ENCODE measurements at places on chromosomes 3 and 15.

GRCh38 chr3:71395927-71396695 lies 187.4 kb downstream of the FOXP1 start:
- no peak for DNase-seq

GRCh38 chr3:79886204-79886603 lies 118.4 kb upstream of the ROBO1 start:
- DNase-seq: no peak

GRCh38 chr3:10978956-10979355 lies 13.6 kb upstream of the SLC6A1 start:
- no peak for DNase-seq

DNA sequence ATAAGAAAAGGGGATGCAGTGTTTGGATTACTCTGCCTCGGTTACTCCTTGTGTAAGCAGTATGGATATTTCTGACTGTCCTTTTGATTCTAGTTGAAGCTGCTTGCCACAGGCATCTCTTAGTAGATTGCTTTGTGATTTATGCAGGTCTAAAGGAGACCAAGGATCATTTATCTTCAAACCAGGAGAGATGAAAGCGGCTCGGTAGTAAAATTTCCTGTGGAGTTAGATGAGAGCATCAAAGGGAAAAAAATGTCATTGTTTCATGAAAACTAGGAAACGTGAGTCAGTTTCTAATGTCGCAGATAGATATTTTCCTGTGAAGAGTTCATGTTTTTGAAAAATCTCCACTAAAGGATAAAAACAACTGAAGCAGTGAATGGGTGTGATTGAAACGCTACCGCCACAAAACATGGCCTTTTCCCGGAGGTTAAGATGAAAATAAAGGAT lies 254.0 kb upstream of the TBL1XR1 start:
- DNase-seq: no peak

DNA sequence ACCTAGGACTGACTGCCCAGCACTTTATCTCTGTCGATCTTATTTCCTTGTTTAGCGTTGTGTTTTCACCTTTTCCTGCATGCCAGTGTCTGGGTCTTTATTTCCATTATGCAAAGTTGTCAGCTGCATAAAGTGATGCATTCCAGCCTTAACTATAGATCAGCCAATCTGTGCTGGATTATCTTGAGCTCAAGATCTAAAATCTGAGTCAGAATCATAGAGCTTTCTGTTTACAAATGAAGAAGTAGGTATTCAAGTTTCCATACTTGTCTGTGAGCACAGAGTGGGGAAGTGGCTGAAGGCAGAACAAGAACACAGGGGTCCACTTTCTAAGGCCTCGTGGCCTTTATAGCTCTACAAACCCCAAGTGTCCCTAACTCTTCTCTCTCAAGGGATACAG lies 82.4 kb upstream of the PLCL2 start:
- DNase-seq: no peak

DNA sequence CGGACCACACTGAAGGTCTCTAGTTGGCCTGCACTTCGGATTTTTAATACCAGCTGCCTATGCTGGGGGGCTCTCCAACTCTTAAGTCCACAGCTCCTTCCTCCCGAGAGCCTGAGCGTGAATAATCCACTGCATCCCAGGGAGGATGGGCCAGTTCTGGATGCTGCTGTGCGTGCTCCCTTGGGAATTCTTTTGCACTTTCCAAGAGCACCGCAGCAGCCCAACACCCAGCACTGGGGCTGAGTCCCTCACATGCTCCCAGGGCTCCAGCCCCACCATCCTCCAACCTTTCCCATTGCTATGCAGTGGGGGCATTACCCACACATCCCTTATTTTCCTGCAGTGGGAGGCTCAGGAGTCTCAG lies 136.4 kb upstream of the IQSEC1 start:
- DNase-seq: no peak

DNA sequence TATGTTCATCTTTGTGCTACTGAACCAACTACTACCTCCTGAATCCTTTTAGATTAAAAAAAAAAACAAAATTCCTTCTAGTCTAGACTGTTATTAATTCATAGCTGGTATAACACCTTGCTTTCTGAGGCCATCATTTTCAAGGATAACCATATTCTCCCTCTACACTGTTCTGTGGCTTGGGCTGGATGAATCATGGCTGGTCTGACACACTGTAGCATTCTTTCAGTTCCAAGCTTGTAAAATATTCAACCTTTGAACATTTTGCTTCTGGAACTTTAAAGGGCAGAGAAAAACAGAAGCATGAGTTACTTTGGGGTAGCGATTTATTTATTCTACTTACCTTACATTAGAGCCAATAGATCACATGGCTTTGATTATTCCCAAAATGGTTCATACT lies 7.6 kb downstream of the HSPBAP1 start:
- DNase-seq: no peak

GRCh38 chr15:56886363-56886931 lies 32.0 kb upstream of the TCF12 start:
- peak; percentile 44 for DNase-seq

- no peak for DNase-seq
Observed at GRCh38 chr3:192745150-192745549, 17.8 kb upstream of the FGF12 start.

DNA sequence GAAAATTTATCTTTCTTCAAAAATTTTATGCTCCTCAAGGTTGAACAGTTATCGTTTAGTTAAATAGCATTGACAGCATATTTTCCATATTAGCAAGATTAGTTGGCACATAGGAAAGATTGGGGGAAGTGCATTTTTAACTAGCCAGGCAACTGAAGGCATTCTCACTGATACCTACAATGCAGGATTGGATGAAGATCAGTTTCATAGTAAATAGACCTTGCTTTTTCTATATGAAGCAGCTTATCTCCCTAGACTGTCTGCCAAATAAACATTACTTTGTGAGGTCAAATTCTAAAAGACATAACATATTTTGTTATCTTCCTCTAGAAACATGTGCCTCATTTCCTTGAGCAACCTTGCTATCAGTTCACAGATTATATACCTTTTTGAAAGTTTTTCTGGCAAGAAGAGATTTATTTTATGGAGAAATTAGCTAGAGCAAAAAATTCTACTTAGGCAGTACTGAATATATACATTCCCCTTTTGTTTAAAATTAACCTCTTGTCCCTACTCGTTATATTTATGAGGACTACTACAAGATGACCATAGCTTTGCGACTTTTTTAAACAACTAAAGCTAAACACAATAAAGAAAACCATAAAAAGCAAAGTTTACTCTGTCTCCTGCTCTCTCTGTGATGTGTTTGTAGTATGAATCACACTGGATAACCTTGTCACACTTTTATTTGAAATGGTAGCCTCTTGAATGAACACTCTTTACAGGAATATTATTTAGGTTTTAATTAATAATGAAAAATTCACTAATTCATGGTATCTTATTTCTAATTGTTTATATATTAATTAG lies 654.9 kb upstream of the TBL1XR1 start:
- no peak for DNase-seq

- DNase-seq: no peak
Observed at GRCh38 chr3:33149342-33149741, 35.5 kb downstream of the CRTAP start.

DNA sequence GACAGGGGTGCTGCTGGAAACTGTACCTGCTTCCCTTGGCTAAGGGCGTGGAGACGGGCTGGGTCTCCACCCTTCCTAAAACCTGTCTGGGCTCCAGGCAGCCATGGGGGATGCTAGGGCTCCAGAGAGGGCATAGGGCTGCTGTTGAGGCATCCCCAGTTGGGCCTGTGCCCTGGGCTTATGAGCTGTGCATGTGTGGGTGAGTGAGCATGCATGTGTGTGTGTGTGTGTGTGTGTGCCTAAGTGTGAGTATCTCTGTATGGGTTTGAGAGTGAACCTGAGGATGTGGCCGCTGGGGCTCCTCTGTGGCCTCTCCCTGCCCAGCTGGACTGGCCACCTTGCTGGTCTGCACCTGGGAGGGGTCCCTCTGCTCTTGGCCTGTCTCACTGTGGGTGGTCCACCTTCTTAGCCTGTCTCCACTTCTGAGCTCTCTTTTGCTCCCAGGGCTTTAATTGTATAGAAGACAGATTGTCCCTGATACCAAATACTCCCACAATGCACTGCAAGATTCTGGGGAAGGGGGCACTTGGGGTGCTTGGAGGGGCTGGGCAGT lies 11.9 kb upstream of the TMEM115 start:
- no peak for DNase-seq

DNA sequence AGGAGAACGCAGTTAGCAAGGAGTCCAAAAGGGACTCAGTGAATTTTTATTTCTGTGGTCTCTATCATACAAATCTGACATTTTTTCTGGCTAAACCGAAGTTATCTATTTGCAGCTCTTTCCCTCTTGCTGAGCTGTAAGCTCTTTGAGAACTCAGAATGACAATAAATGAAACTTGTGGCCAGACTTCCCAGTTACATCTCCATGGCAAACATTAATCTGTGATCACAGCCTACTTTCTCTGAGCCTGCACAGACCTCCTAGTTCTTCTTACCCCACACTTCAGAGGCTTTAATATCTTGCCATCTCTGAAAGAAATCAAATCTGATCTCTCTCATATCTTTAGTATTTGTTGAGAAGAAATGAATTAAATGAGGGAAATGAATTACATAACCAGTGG lies 58.0 kb downstream of the PLD1 start:
- DNase-seq: no peak

GRCh38 chr3:101216710-101217465 lies 103.5 kb downstream of the IMPG2 start:
- DNase-seq: no peak

DNA sequence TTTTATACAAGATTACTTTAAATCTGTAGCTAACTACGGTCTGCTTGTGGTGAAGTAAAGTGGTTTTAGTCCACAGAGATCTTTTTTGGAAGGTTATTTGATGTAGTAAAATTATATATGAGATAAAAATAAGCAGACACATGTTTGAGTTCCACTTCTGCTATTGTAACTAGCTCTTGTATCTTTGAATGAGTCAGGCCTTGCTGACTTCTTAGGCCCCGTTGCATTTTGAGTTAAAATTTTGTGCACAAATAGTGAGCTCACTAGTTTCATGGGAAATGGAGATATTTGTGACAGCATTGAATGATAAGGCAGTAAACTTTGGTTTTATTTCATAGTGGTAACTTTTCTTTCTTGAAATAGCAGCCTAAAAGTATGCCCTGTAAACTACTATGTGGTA lies 42.6 kb downstream of the ARIH1 start:
- no peak for DNase-seq

DNA sequence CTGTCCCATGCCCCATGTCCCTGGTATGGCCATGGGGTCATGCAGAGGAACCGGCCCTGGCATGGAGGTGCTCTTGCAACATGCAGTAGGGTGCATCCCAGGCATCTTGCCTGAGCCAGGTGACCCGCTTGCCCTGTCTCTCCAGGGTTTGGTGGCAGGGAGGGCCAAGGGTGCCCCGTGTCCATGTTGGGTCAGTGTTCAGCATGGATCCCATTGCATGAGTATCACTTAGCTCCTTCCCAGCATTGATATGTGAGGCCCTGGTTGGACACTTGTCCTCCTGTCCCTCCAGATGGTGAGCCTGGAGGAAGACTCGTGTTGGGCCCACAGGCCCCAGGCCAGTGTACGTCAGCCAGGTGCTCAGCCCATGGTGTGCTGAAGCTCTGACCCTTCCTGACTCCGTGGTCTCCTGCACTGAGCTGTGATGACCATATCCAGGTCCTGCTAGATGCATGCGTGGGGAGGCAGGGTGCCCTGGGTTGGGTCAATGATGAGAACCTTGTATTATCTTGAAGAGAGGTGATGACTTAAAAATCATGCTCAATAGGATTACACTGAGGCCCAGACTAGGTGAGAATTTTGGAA lies 205.0 kb downstream of the UBE3A start:
- DNase-seq: no peak

DNA sequence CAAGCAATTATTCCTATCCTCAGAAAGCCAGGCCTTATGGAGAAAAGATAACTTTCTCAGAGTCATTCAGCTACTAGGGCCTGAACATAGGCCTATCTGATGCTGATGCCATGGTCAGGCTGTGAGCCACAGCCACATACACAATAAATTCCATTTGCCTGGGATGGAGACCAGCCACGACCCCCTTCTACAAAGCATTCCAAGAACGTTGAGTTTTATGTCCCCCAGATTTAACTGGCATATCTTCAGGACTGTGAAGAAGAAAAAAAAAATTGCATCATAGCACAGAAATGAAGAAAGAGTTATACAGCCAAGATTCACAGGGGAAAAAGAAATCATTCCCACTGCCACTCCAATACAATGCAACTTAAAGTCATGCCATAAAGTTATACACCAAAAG lies 100.0 kb downstream of the THBS1 start:
- DNase-seq: no peak

GRCh38 chr3:179348325-179349013 lies 960 bp downstream of the MFN1 start:
- peak; percentile 17 for DNase-seq

GRCh38 chr3:140014831-140015495 lies 80.0 kb downstream of the CLSTN2 start:
- no peak for DNase-seq

GRCh38 chr3:25713341-25713985 lies 48.8 kb upstream of the TOP2B start:
- DNase-seq: no peak

GRCh38 chr3:132187746-132188145 lies 129.5 kb upstream of the ACP3 start:
- no peak for DNase-seq

All from CD4-positive, alpha-beta T cell treated with Interleukin-4 for 1 hour (primary cell).